Adipocyte (in vitro differentiated cells): ENCODE measurements at places on chromosomes 13 and 19.

- DNase-seq, result peak; percentile 44
These were observed 156.9 kb downstream of the UGGT2 start for GRCh38 chr13:95896301-95896700.

- DNase-seq, result peak; percentile 95
These were observed 13.6 kb downstream of the LTBP4 start for GRCh38 chr19:40614622-40615411.

GRCh38 chr13:50629966-50630365, 213.5 kb downstream of the DLEU7 start:
- DNase-seq, result no peak

DNA sequence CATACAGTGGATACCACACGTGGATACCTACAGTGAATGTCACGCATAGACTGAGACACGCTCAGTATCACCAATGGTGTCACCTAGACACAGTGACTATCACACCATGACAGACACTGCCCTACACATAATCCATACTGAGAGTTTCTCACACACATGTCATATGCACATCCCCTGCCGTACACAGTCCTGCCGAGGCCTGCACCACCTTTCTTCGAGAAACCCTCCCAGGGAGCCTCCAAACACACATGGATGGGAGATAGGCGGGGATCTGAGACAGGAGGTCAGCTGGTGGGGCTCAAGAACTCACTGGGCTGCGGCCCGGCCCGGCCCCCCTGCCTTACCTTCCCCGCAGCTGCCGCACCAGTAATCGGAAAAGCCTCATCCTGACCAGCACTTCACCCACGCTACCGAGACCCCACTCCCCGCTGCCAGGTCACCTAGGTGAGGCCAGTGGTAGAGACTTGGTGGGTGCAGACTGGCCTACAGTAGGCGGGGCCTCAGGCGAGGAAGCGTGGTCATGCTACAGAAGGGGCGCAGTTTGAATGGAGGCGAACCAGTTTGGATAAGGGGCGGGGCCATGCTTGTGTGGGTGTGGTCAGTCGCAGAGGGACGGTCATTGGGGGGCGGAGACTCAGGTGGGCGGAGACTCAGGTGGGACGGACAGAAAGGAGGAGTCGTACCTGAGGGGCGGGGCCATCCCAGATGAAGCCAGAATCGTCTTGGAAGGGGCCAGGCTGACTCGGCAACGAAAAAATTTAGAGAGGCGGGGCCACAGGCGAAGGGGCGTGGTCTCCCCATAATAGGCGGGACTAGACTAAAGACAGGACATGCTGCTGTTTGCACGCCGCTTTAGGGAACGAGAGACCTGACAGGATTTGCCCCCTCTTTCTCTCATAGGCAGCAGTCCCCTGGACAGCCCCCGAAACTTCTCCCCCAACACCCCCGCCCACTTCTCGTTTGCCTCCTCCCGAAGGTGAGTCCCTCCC, 2.1 kb downstream of the MAST1 start:
- DNase-seq, result peak; percentile 49

DNA sequence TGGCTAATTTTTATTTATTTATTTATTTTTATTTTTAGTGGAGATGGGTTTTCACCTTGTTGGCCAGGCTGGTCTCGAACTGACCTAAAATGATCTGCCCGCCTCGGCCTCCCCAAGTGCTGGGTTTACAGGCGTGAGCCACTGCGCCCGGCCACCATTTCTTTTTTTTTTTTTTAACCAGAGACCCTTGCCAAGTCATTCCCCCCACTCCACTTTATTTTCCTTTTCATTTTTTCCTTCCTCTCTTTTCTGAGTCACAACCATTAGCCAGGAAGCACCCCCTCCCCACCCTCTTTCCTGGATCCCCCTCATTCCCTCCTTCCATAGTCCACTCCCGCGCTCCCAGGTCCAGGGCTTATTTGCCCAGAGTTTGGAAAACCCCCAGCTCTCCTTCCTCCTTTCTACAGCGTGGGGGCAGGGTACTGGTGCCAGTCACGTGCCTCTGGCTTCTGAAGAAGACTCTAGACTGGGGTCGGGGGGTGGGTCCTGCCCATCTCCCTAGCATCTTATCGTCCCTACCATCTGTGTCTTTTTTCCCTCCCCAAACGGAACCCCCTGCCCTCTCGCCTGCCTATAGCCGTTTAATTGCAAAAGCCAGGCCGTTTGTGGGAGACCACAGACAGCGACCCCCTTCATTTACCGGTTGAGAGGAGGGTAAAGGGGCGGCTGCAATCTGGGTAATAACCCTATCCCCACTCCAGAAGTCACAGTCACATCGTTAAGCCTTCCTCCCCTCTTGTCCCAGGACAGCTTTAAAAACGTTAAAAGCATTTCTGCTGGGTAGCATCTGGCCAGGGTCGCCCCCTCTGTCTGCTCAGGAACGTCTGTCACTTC, 1.1 kb upstream of the CALR start:
- no peak for DNase-seq

DNA sequence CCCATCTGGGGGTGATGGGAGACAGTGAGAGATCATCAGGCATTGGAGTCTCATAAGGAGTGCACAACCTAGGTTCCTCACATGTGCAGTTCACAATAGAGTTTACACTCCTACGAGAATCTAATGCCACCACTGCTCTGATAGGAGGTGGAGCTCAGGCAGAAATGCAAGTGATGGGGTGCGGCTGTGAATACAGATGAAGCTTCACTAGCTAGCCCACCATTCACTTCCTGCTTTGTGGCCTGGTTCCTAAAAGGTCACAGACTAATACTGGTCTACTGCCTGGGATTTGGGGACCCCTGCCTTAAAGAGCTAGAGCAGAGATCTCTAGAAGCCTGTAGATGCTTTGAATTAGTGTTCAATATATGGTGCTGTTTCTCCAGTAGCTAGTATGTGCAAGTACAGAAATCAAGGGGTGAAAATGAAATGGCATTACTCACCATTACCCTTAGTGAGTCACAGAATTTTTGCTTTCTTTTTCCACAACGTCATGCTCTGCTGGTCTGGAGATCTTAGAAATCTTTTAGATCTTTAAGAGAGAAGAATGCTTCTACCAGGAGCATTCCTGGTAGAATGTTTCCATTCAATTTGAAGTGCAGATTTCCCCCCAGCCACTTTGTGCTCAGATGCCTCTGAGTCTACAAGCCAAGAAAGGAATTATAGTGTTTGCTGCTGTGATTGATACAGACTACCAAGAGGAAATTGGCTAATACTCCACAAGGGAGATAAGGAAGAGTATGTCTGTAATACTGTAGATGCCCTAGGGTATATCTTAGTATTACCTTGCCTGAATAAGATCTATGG, 2301.2 kb downstream of the PCDH9 start:
- peak; percentile 85 for DNase-seq

DNA sequence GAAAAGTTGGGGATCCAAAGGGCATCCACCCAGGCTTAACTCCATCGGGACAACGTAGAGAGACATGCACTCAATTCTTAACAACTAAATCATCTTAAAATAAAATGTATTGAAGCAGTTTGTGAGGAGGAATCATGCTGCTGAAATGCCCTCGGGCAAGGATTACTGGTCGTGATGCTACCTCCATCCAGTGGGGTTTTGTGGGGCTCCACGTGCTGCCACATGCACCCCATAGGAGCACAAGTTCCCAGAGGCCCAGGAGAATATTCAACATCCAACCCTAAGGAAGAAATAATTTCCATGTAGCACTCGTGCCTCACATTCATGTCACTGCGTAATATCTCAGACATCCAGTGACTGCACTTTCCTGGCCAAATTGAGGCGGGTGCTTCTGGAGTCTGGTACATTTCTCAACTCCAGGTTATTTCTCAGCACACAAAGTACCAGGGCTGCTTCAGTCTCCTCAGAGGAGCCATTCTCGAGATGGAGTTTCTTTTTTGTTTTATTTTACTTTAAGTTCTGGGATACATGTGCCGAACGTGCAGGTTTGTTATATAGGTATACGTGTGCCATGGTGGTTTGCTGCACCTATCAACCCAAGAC, 429.8 kb downstream of the FOXO1 start:
- DNase-seq, result no peak

DNA sequence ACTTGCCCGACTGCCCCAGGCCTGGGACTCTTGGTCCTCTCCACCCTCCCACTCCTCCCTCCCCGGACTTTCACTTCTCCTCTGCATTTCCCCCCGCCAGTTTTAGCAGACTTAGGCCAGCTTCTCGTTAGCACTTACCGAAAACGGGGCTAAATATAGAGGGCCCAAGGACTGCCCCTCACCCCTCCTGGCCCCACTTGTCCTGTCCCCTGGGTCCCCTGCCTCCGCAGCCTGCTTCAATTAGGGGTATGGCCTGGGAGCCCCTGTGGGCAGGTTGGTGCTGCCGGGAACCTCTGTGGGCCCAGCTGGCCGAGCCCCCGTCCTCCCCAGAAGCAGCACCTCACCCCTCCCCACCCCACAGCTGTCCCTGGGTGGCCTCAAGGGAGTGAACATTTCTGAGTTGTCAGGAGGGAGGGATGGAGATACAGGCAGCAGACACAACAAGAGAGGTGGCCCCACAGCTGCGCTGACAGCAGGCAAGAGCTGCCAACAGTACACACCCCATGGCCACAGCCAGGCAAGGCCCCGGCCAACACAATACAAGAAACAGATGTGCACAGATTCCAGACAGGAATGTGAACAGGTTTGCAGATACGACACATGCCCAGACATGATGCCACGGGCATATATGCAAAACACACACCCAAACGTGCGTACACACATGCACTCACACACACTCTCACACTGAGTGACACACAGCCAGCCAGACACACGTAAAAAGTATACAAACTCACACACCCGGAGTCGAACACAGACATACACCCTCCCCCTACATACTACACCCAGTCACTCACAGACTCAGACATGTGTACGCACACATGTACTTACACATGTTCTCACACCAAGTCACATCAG, 2.6 kb downstream of the POU2F2 start:
- peak; percentile 76 for DNase-seq

DNA sequence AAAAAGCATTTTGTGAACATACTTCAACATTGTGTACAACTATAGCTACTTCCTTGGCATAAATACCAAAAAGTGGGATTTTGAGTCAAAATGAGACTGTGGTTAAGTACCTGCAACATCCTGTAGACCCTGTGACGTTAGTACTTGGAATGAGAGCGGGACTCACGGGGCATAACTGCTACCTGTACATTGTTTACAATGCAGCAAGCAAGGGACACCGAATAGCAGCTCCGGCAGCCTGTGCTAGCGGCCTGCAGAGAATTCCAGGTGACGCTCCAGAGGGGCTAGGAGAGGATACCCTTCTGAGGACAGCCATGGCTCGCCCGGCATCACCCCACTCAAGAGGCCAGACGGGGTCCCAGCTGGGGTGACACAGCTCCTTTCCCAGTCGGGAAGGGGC, 824 bp upstream of the ZNF331 start:
- no peak for DNase-seq

DNA sequence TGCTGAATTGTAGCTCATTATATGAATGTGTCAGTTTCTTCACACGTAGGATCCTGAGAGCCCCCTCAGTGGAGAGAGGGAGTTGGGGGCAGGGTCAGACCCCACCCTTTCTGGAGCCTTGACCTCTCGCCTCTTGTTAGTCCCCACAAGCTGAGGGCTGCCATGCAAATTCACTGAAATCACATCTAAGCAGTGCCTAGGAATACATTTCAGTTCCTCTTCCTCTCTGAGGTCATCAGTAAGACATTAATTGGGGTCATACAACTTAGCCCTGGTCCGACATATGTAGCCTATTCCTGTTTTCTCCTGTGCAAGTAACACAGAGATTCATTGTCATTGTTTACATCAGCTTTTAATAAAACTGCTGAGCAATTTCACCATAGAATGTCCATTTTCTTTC, 30.0 kb downstream of the MYO9B start:
- no peak for DNase-seq

DNA sequence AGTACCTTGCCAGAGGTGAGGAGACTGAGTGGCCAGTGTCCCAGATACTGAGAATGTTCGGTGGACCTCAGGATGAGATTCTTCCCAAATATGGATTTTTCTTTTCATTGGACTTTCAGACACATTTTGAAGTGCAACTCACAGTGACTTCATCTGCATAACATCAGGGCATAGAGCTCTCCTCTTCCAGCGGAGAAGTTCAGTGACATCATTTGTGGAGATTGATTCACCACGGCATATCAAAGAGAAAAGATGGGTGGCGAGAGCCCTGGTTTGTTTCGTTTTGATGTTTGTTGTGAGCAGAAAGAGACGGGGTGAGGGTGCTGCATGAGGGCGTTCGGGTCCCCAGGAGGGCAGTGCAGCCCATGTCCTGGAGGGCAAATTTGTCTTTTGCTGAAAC, 120.1 kb upstream of the GPR12 start:
- DNase-seq, result peak; percentile 4
